ENCODE measurements at places on chromosomes 11 and 22.

DNA sequence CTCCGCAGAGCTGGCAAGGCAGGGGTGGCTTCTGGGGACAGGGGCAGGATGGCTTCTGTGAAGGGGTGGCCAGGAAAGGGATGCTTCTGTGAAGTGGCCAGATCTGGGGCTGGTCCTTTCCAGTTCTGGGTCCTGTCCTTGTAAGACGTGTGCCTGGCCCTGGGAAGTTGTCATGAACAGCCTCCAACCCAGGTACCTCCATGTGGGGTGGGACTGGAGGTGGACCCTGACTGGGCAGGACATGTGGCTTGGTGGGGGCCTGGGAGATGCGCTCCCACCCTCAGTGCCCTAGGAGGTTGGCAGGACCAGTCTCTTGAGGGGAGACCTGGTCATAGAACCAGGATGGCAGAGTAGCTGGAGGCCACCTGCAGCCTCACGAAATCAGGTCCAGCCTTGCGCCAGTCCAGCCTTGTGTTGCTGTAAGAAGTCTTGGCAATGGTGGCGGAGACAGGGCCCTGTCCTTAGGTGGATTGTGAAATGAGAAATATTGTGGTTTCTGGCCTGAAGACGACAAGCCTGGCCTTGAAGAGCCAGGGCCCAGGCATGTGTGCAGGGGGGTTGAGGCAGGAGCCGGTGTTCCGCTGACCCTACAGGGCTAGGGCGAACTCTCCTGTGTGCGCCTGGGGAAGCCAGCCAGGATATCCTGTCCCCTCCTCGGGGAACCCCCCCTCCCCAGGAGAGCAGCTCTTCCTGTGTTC lies 2.6 kb downstream of the KCNQ1 start:
- no peak for DNase-seq

- DNase-seq: no peak
Measured at GRCh38 chr11:1733716-1734640, 16.4 kb downstream of the IFITM10 start.

GRCh38 chr11:18307461-18308139 lies 14.3 kb downstream of the HPS5 start:
- DNase-seq: no peak

DNA sequence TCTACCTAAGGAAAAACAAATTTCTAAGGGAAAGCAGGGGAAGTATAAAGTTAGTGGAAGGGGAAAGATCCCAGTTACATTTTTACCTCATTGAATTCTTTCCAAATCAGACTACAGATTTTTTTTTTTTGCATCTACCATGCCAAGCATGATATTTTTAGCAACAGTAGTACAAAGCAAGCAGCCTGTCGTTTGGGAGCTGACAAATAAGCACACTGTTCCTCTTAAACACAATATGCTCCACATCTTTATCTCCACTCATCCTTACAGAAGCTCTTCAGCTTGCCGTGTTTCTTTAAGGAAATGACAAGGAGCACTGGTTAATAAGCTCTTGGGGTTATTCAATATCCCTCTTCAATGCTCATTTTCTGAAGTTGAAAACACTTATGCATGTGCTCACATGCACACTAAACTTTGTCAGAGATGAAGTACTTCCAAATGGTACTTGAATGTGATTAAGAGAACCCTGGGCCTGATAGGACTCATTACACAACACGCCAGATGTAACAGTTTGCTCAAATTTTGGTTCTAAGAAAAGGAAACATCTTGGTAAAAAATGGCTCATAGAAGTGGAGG lies 53.8 kb downstream of the PAX6 start:
- DNase-seq: no peak

DNA sequence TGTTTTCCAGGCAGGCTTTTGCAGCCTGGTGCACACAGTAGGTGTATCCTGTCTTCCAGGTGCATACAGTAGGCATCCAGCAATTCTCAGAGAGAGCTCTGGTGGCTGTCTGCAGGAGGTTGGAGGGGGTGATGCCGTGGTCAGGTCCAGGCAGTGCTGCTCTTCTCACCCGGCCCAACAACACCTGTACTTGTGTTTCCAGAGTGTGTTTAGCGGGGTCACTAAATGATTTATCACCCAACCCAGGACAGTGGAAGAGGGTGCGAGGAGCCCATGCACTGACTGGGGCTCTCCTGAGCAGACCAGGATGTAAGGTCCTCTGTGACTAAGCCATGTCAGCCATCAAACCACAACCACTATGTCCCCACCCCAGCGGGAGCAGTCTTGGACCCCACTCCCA lies 18.6 kb upstream of the FGF3 start:
- no peak for DNase-seq

DNA sequence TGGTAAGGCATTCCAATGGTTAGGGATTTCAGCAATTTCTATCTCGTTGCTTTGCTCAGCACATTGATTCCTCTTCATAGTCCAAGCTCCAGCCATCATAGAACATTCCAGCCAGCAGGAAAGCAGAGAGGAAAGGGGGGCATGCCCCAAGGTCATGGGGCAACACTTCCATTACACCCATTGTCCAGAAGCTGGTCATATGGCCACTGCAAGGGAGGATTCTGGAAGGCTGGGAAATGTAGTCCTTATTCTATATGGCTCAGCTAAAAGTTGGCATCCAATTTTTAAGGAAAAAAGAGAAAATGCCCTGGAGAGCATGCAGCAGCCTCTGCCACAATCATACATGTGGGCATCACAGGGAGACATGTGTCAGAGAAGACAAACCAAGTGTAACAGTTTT lies 47.1 kb upstream of the RCN1 start:
- DNase-seq: no peak

- DNase-seq: no peak
Measured at GRCh38 chr11:110526323-110526722, 96.6 kb downstream of the FDX1 start.

DNA sequence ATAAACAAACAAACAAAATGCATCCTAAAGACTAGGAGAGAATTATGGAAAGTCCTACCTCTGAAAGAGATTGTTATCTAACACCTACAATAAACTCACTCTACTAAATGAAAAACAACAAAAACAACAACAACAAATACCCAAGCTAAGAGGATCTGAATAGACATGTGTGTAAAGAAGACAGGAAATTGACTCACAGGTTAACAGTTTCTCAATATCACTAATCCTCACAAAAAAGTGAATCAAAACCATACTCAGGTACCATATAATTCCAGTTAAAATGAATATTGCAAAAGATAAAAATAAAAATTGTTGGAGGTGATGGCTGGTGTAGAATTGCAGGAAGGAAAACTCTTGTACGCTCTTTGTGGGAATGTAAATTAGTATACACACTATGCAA lies 110.4 kb upstream of the TOP3B start:
- DNase-seq: no peak

DNA sequence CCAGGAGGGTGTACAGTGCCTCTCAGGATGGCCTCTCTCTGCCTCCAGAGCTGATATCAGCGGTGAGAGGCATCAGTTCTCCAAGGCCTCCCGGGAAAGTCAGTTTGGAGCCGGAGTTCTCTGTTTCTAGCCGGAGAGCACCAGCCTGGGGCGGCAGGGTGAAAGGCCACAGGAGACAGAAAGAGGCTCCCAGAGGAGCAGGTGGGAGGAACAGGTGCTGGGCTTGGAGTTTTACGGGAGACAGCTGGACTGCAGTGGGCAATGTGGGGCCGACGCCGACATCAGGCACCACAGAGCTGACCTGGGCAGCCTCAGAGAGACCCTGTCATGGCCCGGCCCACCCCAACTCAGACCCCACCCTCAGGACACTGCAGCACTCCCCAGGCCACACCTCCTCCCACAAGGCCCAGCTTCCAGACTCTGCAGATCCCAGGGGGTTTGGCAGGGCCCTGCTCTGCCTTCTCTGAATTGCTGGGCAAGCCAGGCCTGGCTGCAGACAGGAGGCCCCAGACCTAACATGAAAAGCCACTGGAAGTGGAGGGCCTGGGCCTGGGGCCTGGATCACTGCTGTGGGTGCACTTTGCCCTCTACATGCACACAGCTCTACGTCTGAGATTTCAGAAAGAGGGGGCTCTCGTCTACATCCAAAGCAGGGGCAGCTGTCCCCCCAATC lies 885.6 kb downstream of the BRD1 start:
- DNase-seq: no peak

DNA sequence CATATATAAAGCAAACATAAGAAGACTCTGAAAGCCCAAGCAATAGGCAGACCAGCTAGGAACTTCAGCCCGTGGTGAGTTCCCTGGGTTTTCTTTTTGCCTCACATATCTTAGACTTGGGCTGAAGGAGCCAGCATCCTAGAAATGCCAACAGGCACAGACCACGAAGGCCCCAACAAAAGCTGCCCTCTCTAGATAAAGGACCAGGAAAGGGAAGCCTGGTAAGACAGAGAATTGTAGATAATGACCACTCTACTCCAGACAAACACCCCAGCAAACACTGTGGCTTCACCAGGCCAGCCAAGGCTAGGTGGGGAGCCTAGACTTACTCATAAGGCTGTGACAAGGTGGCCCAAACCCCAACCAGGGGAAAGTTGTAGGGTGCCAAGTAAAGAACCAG lies 11.2 kb downstream of the GAL start:
- DNase-seq: no peak

DNA sequence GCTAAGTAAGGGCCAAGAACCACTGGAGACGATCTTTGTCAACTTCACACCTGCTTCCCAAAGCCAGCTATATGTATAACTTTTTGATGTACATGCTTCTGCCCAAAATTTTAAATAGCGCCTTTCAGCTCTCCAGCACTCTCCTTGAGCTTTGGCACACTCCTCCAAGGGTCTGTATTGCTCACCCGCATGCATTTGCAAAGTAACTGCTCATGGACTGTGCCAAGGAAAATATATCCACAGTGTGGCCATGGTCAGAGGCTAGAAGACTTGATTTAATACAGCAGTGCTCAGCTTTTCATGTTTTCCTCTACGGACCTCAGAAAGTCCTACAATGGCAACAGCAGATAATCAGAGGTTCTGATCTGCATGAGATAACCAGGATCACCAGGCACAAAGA lies 550.1 kb downstream of the SOX6 start:
- no peak for DNase-seq

- DNase-seq: no peak
Measured at GRCh38 chr22:44365832-44366231, 53.1 kb upstream of the SHISAL1 start.

GRCh38 chr11:113372309-113372708 lies 15.3 kb upstream of the ANKK1 start:
- no peak for DNase-seq

DNA sequence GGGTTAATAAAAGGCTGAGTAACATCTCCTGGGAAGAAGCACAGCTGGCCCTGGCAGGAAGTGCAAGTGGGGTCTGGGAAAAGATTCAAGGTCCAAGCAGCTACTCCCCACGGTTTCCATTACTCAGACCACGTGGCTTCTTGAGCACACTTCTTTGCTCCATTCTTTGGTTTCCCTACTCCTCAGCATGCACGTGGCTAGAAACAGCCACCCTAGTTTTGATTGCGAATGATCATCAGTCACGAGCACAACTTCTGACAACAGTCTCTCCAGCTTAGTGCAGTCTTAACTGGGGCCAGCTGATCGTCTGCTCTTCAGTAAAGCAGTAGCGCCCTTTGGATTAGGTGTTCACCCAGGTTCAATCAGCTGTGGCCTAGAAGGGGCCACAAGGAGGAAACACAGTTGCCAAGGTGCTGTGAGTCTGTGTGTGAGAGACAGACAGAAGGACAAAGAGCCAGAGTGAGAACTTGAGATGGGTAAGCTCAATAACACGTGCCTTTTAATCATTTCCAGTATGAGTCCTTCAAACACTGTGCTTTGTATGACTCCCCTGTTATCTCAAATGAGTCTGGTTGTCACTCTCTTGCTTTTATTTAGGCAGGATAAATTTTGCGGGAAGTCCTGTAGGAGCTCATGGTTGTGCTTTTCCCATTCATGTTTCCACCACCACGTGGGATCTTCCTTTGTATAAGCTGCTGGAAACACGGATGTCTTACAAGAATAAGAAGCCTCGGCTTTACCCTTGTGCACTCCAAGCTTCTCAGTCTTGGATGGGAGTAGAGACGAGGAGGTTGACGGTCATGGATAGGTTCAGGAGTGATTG lies 901 bp upstream of the PARVA start:
- DNase-seq: no peak

GRCh38 chr11:78801161-78801884 lies 226.7 kb upstream of the NARS2 start:
- DNase-seq: no peak

DNA sequence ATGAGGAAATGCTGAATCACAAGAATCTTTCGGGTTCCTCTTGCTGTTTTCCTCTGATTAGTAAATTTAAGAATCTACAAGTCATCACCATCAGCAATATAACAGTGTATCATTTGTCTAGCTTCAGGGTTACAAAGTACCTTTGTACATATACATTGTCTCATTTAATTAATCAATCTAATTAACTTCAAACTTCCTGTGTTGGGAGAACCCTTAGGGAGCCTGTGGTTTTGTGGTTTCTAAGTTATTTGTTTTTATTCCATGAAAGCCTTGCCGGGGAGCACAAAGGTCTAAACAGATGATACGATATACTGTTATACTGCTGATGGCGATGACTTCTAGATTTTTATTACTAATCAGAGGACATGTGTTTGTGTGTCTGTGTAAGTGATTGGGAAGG lies 41.0 kb downstream of the TIMP3 start:
- DNase-seq: no peak

DNA sequence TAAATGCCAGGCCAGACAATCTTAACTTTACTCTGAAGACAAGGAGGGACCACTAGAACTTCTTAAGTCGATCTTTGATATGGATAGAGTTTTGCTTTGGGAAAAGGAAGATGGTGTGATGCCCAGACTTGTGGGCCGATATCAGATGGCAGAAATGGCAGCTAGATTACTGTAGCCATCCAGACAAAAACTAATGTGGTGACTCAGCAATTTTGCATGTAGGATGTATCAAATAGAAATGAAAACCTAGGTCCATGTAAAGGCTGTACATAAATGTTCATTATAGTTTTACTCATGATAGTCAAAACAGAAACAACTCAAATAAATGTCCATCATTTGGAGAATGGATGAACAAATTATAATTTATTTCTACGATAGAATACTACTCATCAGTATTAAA lies 121.5 kb downstream of the APIP start:
- no peak for DNase-seq

DNA sequence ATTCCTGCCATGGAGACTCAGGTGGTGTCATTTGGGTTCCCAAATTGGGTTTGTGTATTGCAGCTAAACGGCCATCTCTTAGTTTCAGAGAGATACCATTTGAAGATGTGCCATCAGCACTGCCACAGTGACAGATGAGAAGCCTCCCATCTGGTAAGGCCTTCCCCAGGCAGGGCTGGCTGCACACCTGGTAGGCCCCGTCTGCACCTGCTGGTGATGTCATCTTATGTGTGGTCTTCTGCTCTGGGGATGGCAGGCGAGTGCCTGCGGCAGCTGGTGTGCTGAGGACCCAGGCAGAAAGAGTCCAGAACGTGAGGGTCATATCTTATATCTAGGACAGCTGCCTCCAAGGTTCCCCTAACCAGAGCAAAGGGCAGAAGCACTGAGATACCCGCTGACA lies 100.6 kb downstream of the CSNK2A3 start:
- no peak for DNase-seq

GRCh38 chr11:96329419-96329818 lies 13.6 kb downstream of the MAML2 start:
- no peak for DNase-seq
